NCI-H526 treated with DMSO at 0.1 percent for 48 hours (cell line): ENCODE measurements at places on chromosomes 13 and 19.

DNA sequence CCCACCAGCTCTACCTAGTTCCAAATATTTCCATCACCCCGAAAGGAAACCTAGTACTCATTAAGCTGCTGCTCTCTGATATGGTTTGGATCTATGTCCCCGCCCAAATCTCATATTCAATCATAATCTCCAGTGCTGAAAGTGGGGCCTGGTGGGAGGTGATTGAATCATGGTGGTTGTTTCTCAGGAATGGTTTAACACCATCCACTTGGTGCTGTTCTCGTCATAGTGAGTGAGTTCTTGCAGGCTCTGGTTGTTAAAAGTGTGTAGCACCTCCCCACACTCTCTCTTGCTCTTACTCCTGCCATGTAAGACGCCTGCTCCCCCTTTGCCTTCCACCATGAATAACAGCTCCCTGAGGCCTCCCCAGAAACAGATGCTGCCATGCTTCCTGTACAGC lies 43.4 kb upstream of the MED4 start:
- DNase-seq, result no peak

DNA sequence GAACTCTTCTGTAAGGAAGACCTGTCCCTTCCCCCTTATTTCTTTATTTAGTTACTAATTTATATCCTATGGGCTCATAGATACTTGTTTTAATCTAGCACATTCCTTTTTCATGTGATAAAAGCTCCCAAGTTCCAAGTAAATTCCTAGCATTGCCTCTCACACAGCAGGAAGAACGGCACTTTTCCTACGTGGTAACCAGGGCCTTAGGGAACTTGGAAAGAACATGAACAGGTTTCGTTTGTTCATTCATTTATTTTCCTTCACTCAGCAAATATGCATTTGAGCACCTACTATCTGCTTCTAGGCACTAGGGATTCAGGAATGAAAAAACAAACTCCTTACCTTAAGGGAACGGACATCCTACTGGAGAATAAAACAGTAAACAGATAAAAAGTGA lies 125.1 kb downstream of the SIPA1L3 start:
- no peak for DNase-seq

DNA sequence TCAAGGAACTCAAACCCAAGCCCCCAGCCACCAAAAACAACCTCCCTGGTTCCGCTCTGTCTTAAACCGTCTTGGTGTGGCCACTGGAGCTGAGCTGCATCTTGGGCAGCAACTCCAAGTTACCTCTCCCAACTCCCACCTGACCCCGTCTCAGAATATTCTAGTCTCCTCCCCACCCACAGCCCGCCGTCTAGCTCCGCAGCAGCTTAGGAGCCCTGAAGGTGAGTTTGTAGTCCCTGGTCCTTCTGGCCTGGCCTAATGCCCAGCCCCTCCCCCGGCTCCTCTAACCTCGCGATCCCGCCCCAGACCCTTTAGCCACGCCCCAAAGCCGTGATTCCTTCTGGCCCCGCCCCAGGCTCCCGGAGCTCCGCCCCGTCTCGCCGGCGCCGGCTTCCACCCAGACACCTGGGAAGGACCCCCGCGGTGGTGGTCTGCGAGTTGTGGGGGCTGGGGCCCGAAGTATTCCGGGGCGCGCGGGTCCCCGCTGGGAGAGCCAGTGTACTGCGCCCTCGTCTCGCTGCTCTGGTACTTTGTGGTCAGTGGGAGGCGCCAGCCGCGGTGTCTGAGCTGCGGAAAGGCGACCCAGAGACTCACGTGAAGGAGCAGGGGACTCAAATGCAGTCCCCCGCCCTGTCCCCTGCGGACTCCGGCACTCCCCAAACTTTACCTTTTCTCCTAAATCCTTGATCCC lies 2.5 kb upstream of the LHB start:
- no peak for DNase-seq

DNA sequence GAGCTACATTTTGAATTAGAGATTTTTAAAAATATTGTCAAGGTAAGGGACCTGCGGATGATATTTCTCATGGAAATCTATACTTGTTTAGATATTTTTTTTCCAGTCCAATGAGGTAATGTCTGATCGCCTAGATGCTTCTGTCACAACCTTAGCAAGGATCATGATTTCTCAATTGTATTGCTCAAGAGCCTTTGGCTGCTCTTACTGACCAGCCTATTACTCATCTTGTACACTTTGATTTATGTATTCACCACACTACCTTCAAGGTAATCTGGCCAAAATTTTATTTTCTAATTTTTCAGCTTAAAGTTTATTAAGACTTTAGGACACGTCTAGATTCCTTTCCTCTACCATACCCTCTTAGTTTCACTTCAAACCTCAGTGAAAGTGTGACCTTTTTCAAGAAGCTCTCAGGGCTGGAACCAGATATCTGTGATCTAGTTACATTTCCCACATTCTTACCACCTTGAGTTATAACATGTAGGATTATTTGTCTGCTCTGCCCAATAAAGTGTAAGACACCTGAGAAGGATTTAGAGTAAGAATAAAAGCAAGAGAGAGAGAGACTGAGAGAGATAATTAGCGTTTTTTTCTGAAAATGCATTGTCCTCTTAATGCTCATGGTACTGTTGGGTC lies 197.1 kb downstream of the ITGBL1 start:
- no peak for DNase-seq

DNA sequence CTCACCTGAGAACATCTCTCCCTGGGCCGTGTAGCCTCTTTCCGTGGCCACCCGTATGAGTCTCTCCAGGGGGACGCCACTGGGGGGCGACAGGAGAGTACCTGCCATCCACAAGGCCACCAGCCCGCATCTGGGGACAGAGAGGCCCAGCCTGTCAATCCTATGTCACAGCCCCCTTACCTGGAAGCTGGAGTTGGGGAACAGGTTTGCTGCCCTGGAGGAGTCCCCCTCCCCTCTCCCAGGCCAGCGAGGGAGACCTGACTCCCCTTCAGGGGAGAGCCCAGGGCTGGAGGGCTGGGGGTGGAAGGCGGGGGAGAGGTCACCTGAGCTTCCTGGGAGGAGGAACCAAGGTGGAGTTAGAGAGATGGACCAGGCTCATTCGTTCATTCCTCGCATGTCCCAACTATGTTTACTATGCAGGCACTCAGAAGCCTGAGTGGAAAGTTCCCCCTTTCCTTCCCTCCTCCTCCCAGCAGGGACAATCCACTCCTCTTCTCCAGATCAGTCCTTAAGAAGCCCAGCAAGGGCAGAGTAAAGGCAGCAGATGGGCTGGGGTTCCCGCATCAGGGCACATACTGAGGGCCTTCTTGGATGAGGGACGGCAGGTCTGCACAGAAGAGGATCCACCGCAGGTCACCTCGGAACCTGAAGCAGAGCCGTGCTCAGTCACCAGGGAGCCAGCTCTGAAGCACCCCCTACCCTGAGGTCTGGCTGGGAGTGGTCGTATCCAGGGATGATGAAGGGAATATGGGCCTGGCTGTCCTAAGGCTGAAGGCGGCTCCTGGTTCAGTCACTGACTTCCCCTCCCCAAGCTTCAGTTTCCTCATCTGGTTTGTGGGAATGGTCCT lies 5.5 kb downstream of the ACTMAP start:
- no peak for DNase-seq

- DNase-seq, result no peak
These were observed 15.1 kb downstream of the DEDD2 start for GRCh38 chr19:42202290-42202880.

GRCh38 chr19:35959040-35959967 lies 23.1 kb downstream of the LRFN3 start:
- no peak for DNase-seq

DNA sequence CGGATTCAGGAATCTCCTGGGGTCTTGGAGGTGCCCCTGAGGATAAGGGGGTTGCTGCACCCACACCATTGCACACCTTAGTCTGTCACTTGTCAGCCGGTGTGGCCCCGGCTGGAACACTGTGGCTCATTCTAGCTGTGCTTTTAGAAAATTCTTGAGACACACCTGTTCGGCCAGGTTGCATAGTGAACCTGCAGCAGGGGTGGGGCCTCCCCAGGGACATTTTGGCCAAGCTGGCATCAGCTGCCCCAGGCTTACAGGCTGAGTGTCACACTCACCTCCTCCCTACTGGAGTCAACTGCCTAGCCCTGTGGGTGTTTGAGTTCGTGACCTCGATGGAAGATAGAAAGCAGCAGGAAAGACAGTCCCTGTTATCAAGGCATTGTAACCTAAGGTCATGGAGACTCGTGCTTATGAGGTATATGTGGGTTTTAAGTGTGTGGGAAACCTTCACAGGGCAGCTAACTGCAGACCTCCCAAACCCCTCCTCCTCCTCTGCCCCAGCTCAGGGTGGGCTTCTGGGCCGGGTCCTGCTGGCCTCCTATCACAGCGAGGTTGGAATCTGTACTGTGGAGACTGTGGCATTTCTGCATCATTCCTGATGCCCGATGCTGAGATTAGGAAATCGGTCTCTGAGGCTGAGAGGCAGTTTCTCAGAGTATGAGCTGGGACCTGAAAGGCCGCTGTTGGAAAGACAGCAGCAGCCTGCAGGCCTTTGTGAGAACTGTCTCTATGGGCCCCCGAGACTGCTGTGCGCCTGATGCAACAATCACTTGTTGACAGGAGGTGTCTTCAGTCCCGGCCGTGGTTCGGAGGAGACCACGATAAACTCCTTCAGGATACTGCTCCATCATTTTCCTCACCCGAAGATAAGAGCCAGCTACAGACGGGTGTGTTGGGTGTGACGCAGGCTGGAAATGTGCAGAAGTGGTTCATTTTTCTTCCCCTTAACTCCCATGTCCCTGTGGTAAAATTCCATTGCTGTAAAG lies 72.2 kb downstream of the ATP11A start:
- no peak for DNase-seq

GRCh38 chr13:26228096-26228495 lies 6.0 kb upstream of the RNF6 start:
- no peak for DNase-seq

GRCh38 chr13:49530457-49530856 lies 34.7 kb downstream of the PHF11 start:
- no peak for DNase-seq

GRCh38 chr13:74129500-74130191 lies 4.6 kb downstream of the KLF12 start:
- DNase-seq, result no peak

DNA sequence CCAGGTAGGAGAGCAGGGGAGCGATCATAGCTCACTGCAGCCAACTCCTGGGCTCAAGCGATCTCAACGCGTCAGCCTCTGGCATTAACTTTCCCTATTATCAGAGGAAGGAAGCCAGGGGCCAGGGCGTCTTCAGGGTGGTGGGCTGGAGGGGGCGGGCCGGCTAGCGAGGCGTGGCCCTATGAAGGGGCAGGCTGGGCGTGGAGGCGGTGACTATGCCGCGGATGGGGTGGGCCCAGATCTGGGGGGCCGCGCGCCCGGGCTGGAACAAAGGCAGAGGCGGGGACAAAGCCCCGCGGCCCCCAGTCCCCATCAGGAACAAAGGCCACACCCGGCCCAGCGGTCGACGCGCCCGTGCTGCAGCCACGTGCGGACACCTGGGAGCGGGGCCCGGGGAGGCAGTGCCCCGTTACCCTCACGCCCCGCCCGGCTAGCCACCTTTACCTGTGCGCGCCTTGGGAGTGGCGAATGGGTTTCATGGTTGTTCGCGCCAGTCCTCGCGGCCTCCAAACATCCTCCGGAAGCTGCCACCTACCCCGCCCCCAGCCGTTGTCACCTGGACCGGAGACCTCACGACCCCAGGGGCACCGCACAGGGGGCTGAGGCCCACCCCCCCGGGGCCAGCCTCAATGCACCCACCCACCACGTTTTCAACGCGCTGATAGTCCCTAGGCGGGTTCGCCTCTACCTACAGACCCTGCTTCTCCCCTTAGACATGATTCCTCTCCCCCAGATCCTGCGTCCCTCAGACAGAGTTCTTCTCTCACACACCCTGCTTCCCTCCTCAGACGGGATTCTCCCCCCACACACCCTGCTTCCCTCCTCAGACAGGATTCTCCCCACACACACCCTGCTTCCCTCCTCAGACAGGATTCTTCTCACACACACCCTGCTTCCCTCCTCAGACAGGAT lies 5.4 kb upstream of the TRIM28 start:
- DNase-seq, result peak; percentile 79

DNA sequence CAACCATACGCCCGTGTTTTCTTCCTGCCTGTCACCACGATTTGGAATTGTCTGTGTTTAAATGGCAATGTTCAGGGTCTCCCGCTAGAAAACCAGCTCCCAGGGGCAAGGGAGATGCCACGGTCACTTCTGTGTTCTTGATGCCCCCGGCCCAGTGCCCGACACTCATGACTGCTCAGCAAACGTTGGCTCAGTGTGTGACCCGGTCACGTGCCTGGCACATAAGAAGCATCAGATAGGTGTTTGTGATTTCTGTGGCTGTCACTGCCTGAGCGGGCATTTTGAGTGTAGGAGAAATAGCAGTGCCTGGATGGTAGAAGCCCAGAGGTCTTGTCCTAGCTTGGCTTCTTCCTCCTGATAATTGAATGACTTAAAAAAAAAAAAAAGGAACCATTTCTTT lies 15.5 kb downstream of the HDGFL2 start:
- no peak for DNase-seq

GRCh38 chr13:44050450-44051063 lies 170.9 kb downstream of the LACC1 start:
- DNase-seq, result peak; percentile 29

DNA sequence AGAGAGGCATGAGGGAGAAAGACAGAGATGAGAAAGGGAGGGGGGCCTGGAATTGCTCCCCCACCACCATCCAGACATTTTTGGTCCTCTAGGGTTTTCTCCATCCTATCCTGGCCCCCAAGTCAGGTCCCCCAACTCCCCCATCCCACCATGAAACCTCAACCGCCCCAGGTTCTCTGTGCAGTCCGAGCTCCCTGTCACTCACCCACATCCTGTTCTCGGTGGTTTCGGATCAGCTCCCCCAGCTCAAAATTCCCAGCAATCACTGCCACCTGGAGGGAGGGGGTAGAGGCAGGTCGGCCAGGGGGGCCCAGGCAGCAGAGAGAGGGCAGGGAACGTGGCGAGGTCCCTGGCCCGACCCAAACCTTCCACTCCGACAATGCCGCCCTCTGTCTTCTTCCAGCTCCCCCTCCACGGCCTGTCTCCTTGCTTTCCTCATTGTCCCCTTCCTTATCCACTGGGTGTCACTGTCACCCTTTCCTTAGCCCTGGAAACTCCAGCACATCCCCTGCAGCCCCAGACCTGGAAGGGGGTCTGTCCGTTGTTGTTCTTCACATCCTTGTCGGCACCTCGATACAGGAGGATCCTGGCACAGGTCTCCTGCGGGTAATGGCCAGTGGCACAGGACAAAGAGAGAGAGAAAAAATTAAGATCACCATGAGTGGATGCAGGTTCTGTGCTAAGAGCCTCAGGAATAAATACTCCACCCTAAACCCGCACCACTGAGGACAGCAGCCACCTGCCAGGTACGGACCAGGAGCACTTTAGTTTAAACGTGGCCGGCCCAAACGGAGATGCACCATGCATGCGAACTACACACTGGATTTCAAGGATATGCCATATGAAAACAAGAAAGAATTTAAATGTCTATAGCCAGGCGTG lies 15.4 kb downstream of the SHANK1 start:
- DNase-seq, result no peak

- no peak for DNase-seq
These were observed 2.3 kb downstream of the COMP start for GRCh38 chr19:18788529-18789421.
